ENCODE measurements at places on chromosomes 12 and 14. TPM values are rescaled to one million over a fixed set of nuclear protein-coding genes. Genes with fewer than 3 reads are reported as not detected.

The NFYB gene
- 31.2 TPM for total RNA-seq

The KRT78 gene
- total RNA-seq: not detected

The PIWIL1 gene
- total RNA-seq: not detected

The TGFB3 gene
- total RNA-seq: 15.7 TPM

The AICDA gene
- total RNA-seq: 0.77 TPM

The NOS1 gene
- total RNA-seq: 3.5 TPM

The CLEC6A gene
- 3.4 TPM for total RNA-seq

The LTBP2 gene
- 39.5 TPM for total RNA-seq

The SMARCC2 gene
- total RNA-seq: 115 TPM

The SLC8A3 gene
- total RNA-seq: 1.9 TPM

The GRIP1 gene
- 4.3 TPM for total RNA-seq

The KLHL33 gene
- 0.47 TPM for total RNA-seq

The CD69 gene
- 11.4 TPM for total RNA-seq

The PSEN1 gene
- total RNA-seq: 69.2 TPM

The NKX2-1 gene
- total RNA-seq: 180 TPM

The GSC gene
- 0.50 TPM for total RNA-seq

Data from lower lobe of right lung (tissue), 2 donors.